ENCODE measurements at places on chromosomes 1 and 21.
A peak's percentile ranks its signal among the peaks of the same experiment; 100 is the strongest.

GRCh38 chr1:214444182-214444939, 107.0 kb downstream of the PTPN14 start:
- no peak for DNase-seq

DNA sequence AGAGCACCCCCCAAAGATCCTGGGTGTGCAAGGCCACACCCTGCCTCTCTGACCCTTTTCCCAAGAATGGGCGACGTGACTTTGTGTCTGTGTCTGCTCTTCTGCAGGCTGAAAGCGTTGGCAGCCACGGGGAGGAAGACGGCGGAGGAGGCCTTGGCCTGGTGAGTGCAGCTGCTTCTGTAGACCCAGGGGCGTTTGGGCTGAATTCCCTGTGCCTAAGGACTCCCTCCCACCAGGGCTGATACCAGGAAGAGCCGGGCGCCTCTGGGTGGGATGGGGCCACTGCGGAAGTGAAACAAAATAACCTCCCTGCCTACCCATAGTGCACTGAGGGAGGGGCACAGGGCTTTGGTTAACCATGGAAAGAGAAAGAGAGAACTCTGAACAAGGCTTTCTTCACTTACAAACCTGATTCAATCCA, 2.5 kb downstream of the UBASH3A start:
- no peak for DNase-seq

DNA sequence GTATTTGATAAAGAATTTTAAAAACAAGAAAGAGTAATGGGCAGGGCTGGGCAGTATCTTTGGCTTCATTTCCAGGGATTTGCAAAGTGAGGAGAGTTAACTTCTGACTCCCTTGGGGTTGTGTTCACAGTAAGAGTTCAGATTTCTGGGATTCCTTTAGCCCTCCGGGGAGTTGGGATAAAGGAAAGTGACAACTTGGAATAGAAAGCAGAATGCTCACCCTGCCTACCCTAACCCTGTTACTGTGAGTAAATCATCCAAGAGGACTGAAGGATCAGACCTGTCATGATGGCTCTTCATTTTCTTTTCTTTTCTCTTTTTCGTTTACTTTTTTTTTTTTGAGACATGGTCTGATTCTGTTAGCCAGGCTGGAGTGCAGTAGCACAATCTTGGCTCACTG, 76.1 kb downstream of the CACHD1 start:
- no peak for DNase-seq

DNA sequence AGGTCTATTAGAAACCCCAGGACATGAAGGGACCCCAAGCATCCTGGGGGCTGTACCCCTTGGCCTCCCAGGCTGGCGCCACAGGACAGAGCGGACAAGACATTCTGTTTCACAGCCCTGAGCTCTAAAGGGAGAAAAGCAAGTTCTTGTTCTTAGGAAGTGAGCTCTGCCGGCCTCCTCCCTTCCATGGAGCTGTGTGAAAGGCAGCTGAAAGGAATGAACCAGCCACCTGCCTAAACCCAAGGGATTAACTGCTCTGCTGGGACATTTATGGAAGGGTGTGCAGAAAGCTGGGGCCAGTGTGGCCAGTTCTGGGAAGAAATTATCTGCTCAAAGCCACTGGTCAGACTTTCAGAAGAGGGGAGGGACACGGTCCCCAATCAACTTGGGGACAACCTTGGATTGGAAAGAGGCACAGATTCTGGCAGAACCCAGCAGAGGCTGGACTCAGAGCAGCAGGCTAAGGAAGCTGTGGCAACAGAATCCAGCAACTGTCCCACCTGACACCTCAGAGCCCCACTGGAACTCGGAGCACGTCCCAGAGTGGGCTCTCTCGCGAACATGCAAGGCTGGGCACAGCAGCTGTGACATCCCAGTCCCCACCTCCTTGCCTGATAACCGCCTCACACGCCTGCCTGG, 2.1 kb downstream of the KLHL21 start:
- peak; percentile 43 for DNase-seq

GRCh38 chr1:115189814-115190539, 100.7 kb upstream of the TSPAN2 start:
- DNase-seq, result peak; percentile 52

DNA sequence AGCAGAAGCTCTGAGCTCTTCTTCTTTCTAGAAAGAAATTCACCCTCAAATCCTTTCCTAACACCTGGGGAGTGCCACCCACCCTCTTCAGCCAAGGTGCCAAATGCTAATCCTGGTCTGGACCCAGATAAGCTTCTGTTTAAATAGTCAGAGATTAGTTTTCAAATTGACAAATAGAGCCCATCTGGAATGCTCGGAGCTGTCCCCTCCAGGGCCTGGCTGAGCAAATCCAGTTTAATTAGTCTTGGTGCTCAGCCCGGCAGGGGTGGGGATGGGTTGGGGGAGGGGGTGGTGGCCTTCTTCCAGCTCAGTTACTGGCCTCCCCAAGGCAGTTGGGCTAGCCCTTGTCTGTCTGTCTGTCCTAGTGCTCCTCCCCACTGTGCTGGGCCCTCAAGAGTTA, 269.5 kb downstream of the GRIK3 start:
- DNase-seq, result no peak

DNA sequence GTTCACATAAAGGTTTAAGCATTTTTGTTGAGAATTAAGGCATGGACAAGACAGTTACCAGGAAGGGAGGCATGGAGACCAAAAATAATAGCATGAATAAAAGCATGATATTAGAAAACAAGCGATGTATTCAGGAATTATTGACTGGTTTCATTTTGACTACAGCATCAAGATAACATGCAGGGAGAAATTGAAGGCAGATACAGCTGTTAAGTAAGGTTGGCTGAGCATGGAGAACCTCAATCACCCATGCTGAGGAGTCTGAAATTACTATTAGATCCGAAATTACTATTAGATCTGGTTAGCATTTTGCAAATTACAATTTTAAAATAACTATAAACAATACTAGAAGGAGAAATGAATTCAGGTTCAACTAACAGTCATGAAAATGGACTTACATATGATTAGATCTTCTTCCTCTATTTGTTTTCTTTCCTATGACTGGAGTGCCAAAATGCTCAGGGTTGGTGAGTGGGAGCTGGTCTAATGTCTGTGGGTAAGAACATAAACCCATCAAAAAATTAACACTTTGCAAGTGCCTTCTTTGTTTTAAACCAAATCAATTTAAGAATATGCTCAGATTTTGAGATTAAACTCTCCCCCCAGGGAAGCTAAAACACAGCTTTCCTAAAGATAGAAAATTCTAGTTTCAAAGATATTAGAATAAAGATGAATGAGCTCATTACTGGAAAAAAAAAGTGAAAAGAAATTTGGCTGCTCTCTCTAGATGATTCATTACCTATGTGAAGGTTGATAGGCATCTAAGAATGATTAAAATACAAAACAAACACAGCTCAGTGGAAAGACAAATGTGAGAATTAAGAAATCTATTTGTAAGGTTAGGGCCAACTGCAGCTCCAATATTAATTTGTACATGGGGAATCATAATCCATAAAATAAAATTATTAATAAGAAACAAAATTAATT, 81.7 kb downstream of the ARID4B start:
- DNase-seq, result no peak

GRCh38 chr1:230250666-230251065, 175.5 kb downstream of the PGBD5 start:
- peak; percentile 16 for DNase-seq

DNA sequence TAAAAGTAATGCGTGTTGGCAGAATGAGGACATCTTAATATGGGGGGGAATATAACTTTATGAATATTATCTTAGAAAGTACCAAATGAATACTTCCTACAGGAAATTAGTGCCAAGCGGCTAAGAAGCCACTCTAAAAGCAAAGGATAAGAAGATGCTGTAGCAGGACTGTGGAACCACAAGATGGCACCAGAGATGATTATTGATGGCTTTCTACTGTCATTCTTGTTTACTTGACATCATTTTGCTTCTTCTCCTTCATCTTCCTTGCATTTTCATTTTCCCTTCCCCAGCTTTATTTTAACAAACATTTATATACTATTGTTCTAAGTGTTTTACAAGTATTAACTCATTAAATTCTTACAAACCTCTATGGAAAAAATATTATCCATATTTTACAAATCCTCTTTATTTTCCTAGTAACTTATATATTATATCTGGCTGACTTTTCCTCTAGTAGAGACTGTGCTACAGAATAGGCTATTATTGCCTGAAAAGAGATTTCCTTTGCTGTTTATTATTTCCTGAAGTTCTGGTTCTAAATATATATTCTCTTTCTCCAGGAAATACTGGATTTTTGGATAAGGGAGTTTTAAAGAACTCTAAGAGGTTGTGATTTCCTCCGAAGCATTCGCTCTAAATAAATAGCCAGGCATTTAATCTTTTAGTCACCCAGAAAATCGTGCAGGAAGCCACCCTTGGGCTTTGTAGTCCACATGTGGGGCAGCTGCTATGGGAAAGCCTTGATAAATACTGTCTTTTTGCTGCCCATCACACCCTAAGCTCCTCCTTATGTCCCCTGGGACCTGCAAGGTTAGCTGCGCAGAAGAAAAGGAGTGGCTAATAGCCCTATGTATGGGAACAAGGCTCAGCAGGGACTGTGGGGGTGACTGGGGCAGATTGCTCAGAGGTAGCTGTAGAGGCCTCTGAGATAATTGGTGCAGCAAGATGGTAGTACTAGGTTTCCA, 69.8 kb downstream of the TPR start:
- DNase-seq, result peak; percentile 66

DNA sequence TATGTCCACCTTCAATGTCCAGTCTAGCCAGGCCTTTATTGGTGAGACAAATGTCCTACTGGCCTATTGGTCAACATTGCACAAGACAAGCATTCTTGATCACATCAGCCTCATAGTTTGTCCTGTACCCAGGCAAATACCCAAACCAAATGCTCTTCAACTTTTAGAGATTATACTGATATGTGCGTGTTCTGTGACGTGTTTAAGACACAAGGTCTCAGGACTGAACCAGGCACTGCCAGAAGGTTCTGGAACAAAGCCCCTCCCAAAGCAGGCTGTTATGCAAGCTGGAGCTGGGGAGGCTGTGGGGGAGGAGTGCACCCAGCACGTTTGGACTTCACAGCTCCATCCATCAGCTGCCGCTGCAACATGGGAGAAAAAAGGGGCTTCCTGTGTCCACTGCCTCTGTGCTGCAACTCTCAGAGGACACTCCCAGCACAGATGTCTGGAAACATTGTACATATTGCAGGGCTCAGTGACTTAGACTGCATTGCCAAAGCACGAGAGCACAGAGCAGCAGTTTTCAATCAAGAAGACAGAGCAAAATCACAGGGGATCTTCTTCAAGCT, 45.9 kb downstream of the NID1 start:
- DNase-seq, result peak; percentile 84

GRCh38 chr21:14321042-14321441, 61.9 kb downstream of the HSPA13 start:
- peak; percentile 40 for DNase-seq

- no peak for DNase-seq
These were observed 7.0 kb downstream of the GPA33 start for GRCh38 chr1:167083066-167083665.

GRCh38 chr21:36156815-36157670, at the start of gene DOP1B:
Gene DOP1B, plus strand, starts transcription at chr21:36156824. Its CDS starts 7,910 bp downstream, at chr21:36164734.
- DNase-seq, result no peak

- peak; percentile 96 for DNase-seq
These were observed 106.5 kb upstream of the SLC44A3 start for GRCh38 chr1:94713472-94714141.

- DNase-seq, result peak; percentile 73
These were observed 317.1 kb downstream of the DPYD start for GRCh38 chr1:97603776-97604175.

DNA sequence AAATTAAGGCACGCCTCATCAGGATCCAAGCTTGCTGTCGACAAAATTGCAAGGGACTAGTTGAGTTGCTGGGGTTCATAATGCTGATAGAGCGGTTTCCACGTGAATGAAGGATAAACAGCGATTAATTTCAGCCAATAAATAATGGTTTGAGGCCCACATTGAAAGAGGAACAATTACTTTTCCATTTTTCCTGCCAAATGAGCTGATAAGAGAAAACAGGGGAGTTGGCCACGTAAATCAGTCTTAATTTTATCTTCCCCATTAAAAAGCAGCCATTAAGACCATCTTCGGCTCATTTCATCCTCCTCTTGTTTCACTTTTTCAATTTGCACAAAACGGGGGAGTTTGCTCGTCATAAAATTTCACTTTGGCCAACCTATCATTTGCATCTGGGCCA, 235.5 kb upstream of the RRP15 start:
- no peak for DNase-seq

GRCh38 chr1:216535059-216535458, 111.8 kb upstream of the USH2A start:
- DNase-seq, result peak; percentile 32

- DNase-seq, result no peak
These were observed 25.3 kb downstream of the RNF223 start for GRCh38 chr1:1048765-1049164.

All from choroid plexus epithelial cell (primary cell).